Right ventricle myocardium superior (tissue), 1 donor: ENCODE measurements at places on chromosomes 16 and 17. TPM values are rescaled to one million over a fixed set of nuclear protein-coding genes. Genes with fewer than 3 reads are reported as not detected.

DNA sequence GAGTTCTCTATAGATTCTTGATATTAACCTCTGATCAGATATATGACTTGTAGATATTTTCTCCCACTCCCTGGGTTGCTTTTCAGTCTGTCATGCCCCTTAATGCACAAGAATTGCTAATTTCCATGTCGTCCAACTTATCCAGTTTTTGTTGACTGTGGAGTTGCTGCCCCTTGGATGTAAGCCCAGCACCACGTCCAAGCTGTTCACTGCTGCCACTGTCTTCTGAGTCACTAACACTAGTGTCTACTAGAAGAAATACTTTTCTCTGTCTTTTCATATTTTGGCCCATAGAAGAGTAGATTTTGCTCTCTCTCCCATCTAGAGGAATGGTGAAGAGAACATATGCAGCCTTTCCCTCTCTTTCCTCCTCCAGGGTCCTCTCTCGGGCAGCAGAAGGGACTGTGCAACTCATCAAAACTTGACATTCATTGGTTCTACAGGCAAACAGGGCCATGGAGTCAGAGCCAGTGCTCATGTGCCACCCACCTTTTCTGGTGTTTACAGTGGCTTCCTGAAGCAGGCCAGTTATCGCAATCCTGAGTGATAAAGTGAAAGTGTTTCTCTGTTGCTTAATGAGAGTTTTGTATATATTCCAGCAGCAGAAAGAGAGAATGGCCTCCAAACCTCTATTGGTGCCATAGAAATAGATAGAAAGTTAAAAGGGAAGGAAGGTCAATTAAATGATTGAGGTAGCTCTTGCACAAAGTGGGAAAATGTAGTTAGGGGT lies 22.6 kb upstream of the PMP22 start:
- no peak for DNase-seq

The GDPD1 gene
- 2.1 TPM for total RNA-seq

The HS3ST2 gene
- total RNA-seq, result 0.19 TPM

The SNAI3 gene
- 3.0 TPM for total RNA-seq

The COPZ2 gene
- 49.2 TPM for total RNA-seq

DNA sequence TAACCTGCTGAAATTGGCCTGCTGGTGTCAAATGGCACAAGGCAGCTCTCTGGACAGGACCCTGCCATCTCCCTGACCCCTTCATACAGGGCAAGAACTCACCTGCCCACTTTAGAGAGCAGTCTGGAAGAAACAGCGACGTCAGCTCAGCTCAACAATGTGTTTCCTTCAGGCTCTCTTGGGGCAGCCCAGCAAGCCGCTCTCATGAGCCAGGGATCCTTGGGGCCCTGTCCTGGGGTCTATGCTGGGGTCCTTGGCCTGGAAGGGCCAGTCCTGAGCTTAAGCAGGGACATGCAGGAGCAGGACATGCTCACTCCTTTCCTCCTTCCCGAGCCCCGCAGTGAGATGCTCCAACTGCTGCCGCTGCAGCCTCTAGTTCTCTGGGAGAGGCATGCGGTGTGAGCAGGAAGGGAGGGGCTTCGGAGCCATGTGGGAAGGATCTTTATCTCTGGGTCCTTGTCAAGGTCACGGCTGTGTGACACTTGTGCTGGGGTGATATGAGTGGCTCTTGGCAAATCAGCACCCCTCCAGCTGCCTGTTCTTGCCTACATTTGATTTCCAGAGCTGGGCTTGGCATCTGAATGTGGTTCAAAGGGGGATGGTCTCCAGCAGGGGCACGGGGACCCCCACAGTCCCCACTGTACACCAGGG lies 3.4 kb downstream of the C1QTNF1 start:
- DNase-seq, result no peak

The TPSD1 gene
- 0.51 TPM for total RNA-seq
